Hematopoietic multipotent progenitor cell treated with erythropoietin and hydrocortisone succinate and interleukin-3 and kit ligand, for 4 days (in vitro differentiated cells): ENCODE measurements at places on chromosomes 6 and 20.
A peak's percentile ranks its signal among the peaks of the same experiment; 100 is the strongest.

DNA sequence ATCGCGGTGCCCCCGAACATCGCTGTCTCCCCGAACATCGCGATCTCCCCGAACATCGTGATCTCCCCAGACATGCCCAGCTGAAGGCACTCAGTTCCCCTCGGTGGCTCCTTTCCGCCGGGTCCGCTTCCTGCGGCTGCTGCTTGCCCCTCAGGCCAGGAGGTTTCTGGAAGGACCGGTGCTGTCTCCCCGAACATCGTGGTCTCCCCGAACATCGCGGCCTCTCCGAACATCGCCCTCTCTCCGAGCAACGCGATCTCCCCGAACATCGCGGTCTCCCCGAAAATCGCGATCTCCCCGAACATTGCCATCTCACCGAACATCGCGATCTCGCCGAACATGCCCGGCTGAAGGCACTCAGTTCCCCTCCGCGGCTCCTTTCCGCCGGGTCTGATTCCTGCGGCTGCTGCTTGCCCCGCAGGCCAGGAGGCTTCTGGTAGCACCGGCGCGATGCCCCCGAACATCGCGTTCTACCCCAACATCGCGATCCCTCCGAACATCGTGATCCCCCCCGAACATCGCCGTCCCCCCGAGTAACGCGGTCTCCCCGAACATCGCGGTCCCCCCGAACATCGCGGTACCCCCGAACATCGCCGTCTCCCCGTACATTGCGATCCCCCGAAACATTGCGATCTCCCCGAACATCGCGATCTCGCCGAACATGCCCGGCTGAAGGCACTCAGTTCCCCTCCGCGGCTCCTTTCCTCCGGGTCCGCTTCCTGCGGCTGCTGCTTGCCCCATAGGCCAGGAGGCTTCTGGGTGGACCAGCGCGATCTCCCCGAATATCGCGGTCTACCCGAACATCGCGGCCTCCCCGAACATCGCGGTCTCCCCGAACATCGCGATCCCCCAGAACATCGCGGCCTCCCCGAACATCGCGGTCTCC, 808 bp downstream of the ULBP1 start:
- DNase-seq: peak; percentile 27

DNA sequence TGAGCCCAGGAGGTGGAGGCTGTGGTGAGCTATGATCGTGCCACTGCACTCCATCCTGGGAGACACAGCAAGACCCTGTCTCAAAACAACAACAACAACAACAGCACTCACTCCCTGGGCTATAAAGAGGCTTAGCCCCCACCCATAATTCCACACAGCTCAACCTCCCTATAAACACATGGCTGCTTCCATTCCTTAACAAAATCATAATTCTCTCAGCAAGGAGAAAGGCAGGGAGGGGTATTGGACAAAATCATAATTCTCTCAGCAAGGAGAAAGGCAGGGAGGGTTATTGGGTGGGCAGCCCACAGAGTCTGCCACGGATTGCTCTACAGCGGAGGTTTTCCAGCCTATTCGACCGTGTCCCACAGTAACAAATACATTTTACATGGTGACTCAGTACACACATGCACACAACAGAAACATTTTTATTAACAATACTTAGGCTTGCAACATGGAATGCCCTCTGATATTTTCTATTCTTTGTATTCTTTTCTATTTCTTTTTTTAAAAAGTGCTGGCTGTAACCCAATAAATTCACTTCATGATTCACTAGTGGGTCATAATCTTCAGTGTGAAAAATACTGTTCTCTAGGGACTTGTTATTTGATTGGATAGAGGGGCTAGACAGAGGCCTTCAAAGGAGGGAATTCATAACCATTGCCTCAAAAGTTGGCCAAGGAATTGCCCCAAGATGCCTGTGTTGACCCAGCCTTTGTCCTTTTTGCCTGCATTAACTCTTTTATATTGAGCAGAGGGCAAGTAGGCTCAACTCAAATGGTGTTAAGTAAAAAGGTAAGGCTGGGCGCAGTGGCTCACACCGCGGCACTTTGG, 50.6 kb upstream of the ZMYND8 start:
- no peak for DNase-seq

DNA sequence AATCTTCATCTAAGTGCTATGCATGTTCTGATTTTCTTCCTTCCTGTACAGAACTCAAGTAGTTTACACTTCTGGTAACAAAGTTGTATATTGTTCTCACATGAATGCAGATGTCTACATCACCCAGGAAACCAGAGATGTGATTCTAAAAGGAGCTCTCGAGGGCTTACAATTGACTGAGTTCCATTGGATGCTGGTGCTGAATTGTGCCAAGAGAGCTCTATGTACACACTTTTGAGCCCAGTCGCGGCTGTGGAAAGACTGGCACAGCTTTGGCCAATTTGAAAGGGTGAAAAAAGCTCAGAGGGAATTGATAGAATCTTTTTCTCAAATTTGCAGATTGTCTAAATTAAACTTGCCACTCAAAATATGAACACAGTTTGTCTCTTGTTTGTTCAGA, 340.7 kb downstream of the LMBRD1 start:
- no peak for DNase-seq

DNA sequence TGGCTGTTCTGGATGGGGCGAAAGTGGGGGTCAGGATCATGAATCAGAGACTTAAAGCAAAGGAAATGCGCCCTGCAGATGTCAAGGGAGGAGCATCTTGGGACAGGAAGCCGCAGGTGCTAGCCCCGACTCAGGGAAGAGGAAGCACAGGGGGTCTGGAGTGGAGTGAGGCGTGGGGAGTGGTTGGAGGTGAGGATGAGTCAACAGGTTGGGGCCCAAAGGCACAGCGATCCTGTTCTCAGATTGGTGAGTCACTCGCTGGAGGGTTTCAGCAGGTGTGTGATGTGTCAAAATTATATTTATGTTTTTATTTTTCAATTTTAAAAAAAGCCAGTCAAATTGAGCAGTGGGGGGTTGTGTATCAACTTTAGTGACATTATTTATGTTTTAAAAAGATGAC, 19.0 kb downstream of the PACSIN1 start:
- peak; percentile 29 for DNase-seq

GRCh38 chr6:73969971-73970970, 274.3 kb downstream of the CD109 start:
- peak; percentile 72 for DNase-seq

DNA sequence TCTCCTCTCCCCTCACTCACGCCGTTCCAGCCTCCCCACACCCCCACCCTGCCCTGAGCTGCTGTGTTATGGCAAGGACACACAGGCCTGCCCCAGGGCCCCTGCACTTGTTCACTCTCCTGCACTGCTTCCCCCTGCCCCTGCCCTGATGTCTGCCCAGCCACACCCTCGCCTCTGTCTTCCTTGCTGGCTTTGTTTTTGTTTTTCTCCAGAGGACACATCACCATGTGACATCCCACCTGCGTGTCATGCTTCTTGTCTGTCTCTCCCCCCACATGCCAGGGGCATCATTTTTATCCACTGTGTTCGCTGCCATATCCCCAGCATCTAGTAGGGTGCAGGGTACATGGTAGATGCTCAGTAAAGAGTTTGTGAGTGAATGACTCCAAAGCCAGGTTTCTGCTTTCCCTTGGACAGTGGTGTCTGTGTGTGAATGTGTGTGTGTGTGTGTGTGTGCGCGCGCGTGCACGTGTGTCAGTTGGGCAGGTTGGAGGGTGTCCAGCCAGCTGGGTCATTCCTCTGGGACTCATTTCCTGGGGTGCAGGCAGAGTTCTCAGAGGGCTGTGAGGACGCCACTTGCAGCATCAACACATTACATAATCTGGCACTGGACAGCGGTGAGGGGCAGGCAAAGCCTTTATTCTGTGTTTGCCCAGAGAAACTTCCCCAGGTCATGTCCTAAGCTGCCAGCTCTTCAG, 60.6 kb downstream of the STK35 start:
- DNase-seq: no peak

- DNase-seq: no peak
Measured at GRCh38 chr6:54020334-54020733, 90.9 kb upstream of the MLIP start.
